ENCODE measurements at places on chromosomes 4 and X. TPM values are rescaled to one million over a fixed set of nuclear protein-coding genes. Genes with fewer than 3 reads are reported as not detected.

The PCSK1N gene
- total RNA-seq: 7.0 TPM

The MAGEB10 gene
- not detected for total RNA-seq

The GAGE12F gene
- total RNA-seq: not detected

The BTK gene
- 6.3 TPM for total RNA-seq

The CENPVL1 gene
- not detected for total RNA-seq

DNA sequence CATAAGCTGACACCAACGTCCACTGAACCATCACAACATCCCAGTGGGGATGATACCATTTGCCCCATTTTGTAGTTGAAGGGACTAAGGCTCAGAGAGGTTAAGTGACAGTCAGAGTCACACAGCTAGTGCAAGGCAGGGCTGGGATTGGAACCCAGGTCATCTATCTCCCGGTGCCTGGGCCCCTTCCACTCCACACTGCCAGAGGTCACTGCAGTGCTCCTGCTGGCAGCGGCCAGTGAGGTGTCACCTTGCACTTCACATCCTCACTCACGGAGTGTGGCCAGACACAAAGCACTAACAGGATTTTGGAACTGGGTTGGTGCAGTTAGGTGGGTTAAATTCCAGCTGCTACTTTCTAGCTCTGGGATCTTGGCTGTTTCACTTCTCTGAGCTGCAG lies 118.7 kb downstream of the ENPP6 start:
- H3K4me3 ChIP-seq: no peak overlapping the region
- no peaks in the 10 kb centered on the region for H3K27me3 ChIP-seq
- H3K36me3 ChIP-seq: no peaks in the 10 kb centered on the region
- no peak overlapping the region for H3K27ac ChIP-seq

GRCh38 chrX:35726176-35726575 lies 72.0 kb upstream of the MAGEB16 start:
- no peaks in the 10 kb centered on the region for H3K36me3 ChIP-seq
- no peak for DNase-seq
- H3K27ac ChIP-seq: no peak overlapping the region
- no peak overlapping the region for H3K4me3 ChIP-seq
- H3K27me3 ChIP-seq: no peaks in the 10 kb centered on the region
- no peaks in the 10 kb centered on the region for H3K4me1 ChIP-seq

- no peaks in the 10 kb centered on the region for H3K27me3 ChIP-seq
- no peak overlapping the region for H3K4me3 ChIP-seq
- no peak overlapping the region for H3K27ac ChIP-seq
- DNase-seq: no peak
These were observed 251.6 kb downstream of the USP46 start for GRCh38 chr4:52407545-52407944.

- DNase-seq: peak; percentile 51
- no peaks in the 10 kb centered on the region for H3K36me3 ChIP-seq
- H3K27me3 ChIP-seq: no peaks in the 10 kb centered on the region
These were observed 29.2 kb upstream of the MXD4 start for GRCh38 chr4:2290974-2291704.

GRCh38 chrX:131818297-131818936 lies 204.7 kb upstream of the STK26 start:
- no peaks in the 10 kb centered on the region for H3K27me3 ChIP-seq
- no peak overlapping the region for H3K27ac ChIP-seq
- no peaks in the 10 kb centered on the region for H3K4me1 ChIP-seq
- no peak overlapping the region for H3K4me3 ChIP-seq
- no peaks in the 10 kb centered on the region for H3K36me3 ChIP-seq

DNA sequence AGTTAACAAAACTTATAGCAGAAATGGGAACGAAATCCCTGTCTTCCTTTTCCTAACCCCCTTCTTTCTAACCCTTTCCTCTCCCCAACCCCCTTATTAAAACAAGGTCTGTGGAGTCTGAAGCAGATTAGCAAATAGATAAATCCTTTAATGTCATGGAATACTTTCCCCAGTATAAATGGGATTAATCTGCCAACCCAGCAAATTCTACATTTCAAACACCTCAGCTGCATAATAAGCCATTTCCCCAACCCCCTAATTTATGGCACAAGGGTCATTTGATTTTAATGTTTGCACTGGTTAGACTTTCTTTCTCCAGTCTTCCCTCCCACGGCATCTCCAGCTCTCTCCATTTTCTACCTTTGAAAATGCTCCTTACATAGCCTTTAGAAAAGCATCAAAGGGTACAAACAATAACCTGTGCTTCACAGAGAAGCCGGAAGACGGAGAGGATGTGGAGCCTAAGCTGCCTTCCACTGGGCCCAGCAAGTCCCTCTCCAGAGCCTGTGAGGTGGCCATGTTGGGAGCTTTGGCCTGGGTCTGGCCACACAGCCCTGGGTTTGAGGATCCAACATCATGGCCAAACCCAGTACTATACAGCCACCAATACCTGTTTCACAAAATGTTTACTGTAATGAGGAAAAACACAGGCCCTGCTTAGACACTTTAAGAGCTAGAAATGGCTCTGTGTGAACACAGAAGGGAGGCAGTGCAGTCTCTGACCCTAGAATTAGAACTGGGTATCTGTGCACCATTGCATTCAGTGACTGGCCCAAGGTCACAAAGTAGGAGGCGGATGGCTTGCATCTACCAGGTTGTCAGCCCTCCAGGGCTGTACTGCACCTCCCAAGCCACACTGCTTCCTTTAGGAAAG lies 56.9 kb upstream of the SPRY1 start:
- no peak for DNase-seq
- no peaks in the 10 kb centered on the region for H3K36me3 ChIP-seq
- no peaks in the 10 kb centered on the region for H3K4me1 ChIP-seq
- H3K4me3 ChIP-seq: no peak overlapping the region
- H3K27me3 ChIP-seq: no peaks in the 10 kb centered on the region
- H3K27ac ChIP-seq: no peak overlapping the region

DNA sequence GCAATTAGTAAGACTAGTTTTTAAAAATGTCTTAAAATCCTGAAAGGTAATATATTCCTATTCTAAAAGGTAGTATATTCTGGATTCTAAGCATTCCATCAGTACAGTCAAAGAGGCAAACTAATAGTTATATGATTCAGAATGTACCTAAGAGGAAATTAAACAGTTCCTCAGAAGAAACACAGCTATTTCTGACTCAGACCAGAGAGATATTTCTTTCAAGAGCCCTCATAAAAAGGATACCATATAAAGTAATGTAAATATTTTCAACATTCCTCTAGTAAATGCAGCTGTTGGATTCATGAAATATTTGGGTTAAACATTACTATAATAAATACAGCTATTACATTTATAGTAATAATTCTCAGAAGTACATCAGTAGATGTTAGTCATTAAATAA lies 358.3 kb downstream of the MAGEB5 start:
- no peak overlapping the region for H3K4me3 ChIP-seq
- H3K27me3 ChIP-seq: no peaks in the 10 kb centered on the region
- DNase-seq: no peak
- no peaks in the 10 kb centered on the region for H3K4me1 ChIP-seq

GRCh38 chrX:152642931-152643564 lies 5.4 kb downstream of the GABRQ start:
- H3K4me1 ChIP-seq: no peaks in the 10 kb centered on the region
- H3K36me3 ChIP-seq: no peaks in the 10 kb centered on the region
- H3K27ac ChIP-seq: no peak overlapping the region
- H3K27me3 ChIP-seq: peaks cover 19% of the 10 kb centered on the region
- no peak overlapping the region for H3K4me3 ChIP-seq

GRCh38 chr4:9980898-9981297 lies 40.4 kb downstream of the SLC2A9 start:
- no peak for DNase-seq
- H3K27me3 ChIP-seq: no peaks in the 10 kb centered on the region
- H3K4me3 ChIP-seq: no peak overlapping the region
- H3K4me1 ChIP-seq: no peaks in the 10 kb centered on the region

- no peak overlapping the region for H3K27ac ChIP-seq
- H3K4me1 ChIP-seq: peaks cover 43% of the 10 kb centered on the region
- H3K4me3 ChIP-seq: no peak overlapping the region
These were observed 30.7 kb downstream of the SEPTIN11 start for GRCh38 chr4:76980261-76980660.

DNA sequence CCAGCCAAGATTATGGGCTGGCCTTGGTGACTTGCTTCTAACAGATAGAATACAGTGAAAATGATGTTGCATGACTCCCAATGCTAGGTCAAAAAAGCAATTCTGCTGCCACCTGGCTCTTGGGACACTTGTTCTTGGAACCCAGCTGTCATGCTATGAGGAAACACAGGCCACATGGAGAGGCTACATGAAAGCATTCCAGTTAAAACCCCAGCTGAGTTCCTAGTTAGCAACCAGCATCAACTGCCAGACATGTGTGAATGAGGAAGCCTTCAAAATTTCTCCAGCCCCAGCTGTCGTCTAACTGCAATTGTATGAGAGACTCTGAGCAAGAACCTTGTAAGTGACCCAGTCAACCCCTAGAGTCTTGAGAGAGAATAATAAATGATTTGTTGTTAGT lies 105.2 kb upstream of the FGF16 start:
- peaks cover 7% of the 10 kb centered on the region for H3K27me3 ChIP-seq
- H3K4me3 ChIP-seq: no peak overlapping the region
- no peak for DNase-seq

DNA sequence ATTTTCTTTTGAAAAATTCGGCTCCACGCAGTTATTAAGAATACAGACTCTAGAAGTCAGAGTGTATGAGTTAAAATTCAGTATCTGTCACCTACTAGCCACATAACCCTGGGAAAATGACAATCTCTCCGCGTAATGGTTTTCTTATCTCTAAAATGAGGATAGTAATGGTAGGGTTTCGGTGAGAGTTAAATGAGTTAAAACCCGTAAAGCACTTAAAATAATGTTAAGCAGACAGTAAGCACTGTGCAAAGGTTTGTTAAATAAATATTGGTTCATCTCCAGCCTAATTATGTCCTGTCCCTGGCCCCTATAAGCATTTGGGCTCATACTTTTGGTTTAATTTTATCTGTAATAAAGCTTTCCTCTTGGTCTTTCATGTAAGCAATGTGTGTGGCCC lies 350.8 kb upstream of the GRIA3 start:
- no peak for DNase-seq
- no peaks in the 10 kb centered on the region for H3K36me3 ChIP-seq
- H3K27ac ChIP-seq: no peak overlapping the region
- no peak overlapping the region for H3K4me3 ChIP-seq
- H3K27me3 ChIP-seq: no peaks in the 10 kb centered on the region
- no peaks in the 10 kb centered on the region for H3K4me1 ChIP-seq

DNA sequence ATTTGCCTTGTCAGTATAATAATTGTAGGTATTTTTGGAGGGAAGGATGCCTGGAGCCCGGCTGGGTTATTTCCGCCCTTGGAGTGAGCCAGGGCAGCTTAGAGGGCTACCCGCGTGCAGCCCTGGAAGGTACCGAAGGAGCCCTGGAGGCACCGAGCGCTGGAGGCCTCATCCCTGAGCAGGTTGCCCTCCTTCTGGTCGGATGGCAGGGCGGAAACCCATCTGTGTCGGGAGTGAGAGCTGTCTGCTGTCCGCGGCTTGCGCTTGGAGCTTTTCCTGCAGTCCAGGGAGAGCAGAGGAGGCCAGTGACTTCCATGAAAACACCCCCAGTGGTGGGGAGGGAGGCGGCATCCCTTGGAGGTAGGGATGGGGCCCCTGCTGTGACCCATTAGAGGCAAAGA lies 122.1 kb downstream of the TBL1X start:
- no peak overlapping the region for H3K27ac ChIP-seq
- DNase-seq: no peak
- H3K27me3 ChIP-seq: no peaks in the 10 kb centered on the region
- no peaks in the 10 kb centered on the region for H3K36me3 ChIP-seq

GRCh38 chrX:123603491-123603890 lies 129.4 kb downstream of the THOC2 start:
- no peak overlapping the region for H3K4me3 ChIP-seq
- no peaks in the 10 kb centered on the region for H3K27me3 ChIP-seq
- H3K36me3 ChIP-seq: no peaks in the 10 kb centered on the region
- H3K27ac ChIP-seq: no peak overlapping the region

DNA sequence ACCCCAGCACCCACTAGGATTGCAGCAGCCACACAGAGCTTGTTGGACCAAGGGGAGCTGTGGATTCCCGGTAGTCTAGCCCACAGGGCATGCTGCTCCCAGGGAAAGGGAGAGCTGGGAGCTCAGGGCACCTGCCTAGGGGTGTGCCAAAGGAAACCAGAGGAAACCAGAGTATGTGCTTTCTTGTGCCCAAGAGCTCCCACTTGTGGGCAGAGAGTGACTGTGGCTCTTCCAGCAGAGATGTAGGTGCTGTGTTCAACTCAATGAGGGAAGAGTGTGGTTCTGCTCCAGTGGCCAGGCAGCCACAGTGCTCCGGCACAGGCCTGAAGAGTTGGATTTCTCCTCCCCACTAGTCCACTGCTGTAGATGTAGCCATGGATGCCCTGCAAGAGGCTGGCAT lies 1050.0 kb upstream of the INTU start:
- H3K4me1 ChIP-seq: no peaks in the 10 kb centered on the region
- no peaks in the 10 kb centered on the region for H3K27me3 ChIP-seq
- DNase-seq: no peak
- no peak overlapping the region for H3K27ac ChIP-seq
- no peak overlapping the region for H3K4me3 ChIP-seq

DNA sequence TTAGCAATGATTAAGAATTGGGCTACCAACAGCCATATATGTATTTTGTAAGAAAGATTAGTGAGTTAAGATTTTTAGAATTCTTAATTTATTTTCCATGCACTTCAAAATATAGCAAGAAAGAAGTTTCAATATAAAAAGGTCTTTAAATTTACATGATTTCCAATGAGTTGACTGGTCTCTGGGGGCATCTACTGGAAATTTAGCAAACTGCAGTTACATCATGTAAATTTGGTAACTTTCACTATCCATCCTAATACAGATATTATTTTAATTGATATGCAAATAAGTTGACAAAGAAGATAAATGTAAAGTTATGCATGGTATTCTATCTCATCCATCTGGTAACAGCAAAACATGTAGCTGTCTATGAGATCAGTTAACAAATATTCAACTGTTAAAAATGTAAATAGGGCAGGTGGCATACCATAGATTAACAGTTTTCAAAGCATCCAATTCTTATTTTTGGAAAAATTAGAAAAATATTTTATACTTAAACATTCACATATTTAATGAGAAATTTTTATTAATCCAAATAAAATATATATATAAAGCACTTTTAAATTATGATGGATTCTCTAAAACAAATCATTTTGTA lies 29.1 kb downstream of the TTC29 start:
- no peaks in the 10 kb centered on the region for H3K4me1 ChIP-seq
- no peak for DNase-seq
- no peak overlapping the region for H3K27ac ChIP-seq
- no peaks in the 10 kb centered on the region for H3K36me3 ChIP-seq

Data from adrenal gland (tissue), 19 donors.